ENCODE measurements at places on chromosomes 12 and 14.
A peak's percentile ranks its signal among the peaks of the same experiment; 100 is the strongest.

DNA sequence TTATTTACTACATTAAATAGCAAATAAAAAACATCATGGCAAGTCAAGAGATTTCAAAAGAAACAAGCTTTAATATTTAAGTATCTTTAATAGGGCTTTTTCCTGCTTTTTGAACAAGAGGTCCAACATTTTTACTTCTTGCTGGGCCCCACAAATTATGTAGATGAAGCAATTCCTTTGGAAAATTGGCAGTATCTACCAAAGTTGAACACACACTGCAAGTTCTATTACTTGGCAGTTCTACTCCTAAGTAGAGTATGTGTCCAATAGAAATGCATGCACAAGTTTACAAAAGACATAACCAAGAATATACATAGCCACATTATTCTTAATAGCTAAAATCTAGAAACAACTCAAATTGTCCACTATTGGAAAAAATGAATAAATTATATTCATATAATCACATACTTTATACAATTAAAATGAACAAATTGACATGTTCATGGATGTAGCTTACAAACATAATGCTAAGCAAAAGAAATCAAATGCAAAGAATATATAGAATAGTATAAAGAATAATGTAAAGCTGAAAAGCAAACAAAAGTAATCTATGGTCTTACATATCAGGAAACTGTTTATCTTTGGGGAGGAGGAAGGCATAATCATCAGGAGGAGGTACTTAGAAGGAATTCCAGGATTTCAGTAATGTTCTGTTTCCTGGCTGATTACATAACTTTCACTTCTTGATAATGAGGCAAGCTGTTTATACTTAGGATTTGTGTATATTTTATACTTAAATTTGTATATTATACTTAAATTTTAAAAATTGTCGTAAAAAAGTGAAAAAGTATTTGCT, 6.5 kb upstream of the TMBIM4 start:
- DNase-seq: no peak

- DNase-seq: peak; percentile 64
These were observed 103.6 kb downstream of the ADGRD1 start for GRCh38 chr12:131057211-131057721.

- no peak for DNase-seq
These were observed 10.6 kb downstream of the TMEM121 start for GRCh38 chr14:105536691-105537579.

GRCh38 chr12:82057770-82058169, 298.6 kb upstream of the PPFIA2 start:
- no peak for DNase-seq

DNA sequence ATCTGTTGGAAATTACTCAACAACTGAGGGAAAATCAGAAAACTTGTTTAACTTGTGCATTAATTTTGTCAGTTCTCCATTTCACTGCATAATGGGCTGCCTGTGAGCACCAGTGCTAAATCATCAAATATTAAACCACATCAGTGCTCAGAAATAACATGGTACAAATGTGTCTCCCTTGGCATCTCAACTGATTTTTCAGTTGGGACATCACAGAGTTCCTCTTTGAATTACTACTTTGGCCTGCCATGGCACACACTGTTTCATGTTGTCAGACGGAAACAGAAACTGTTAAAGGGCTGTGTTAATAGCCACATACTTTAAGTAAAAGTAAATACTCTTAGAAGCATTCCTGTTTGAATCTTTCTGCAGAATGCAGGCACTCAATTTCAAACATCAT, 42.1 kb upstream of the STRN3 start:
- no peak for DNase-seq

DNA sequence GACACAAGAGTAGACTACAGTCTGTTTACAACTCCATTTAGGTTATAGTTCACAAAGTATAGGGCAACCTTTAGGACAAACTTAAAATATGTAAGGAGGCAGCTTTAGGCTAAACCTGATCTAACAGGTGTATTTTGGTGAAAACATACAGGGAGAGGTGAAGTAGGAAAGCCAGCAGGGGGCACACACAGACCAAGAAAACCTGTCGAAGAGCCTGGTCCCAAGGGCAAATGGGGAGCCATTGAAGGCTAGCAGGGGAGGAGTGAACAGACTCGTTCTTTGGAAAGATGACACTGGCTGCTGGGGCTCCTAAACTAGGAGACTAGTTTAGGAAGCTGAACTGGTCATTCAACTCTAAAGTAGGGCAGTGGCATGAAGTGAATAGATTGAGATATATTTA, 138.8 kb upstream of the WSCD2 start:
- DNase-seq: no peak

DNA sequence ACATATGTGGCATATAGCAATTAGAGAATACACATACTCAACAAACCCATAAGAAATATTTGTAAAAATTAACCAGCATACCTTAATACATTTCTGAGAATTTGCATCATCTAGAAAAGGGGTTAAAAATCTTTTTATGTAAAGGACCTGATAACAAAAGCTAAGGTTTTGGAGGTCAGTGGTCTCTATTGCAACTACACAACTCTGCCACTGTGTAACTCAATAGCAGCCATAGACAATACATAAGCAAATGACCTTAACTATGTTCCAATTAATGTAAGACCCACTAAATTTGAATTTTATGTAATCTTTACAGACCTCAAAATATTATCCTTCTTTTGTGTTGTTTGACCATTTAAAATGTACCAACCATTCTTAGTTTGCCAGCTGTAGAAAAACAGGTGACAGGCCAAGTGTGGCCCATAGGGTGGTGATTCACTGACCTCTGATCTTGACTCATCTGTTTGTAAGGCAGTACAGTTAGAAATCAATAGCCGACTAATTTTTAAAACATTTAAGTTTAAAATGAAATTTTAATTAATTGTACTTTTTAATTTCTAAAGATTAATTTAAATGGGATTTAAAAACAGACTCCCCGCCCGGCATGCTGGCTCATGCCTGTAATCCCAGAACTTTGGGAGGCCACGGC, 7.4 kb upstream of the EPS8 start:
- DNase-seq: no peak

GRCh38 chr12:89140602-89141238, 211.6 kb downstream of the DUSP6 start:
- DNase-seq: no peak

- no peak for DNase-seq
These were observed 11.6 kb downstream of the HCAR2 start for GRCh38 chr12:122691566-122691965.

GRCh38 chr12:46212108-46212982, 56.5 kb downstream of the SLC38A1 start:
- DNase-seq: no peak

DNA sequence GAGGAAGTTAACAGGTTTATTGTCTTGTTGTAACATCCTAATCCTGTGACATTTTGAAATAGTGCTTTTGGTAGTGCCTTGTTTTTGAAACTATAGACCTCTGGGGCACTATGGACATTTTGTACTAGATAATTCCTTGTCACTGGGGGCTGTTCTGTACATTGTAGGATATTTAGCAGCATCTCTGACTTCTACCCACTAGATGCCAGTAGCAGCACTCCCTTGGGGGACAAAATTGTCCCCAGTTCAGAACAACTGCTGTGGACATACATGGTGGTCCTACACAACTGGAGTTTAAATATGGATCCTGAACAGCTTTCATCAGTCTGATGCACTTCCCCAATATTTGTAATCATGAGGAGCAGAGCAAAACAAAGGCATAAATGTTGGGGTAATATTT, 264.7 kb downstream of the RAD51B start:
- no peak for DNase-seq

- no peak for DNase-seq
These were observed 10.2 kb downstream of the ARHGDIB start for GRCh38 chr12:14950982-14951746.

DNA sequence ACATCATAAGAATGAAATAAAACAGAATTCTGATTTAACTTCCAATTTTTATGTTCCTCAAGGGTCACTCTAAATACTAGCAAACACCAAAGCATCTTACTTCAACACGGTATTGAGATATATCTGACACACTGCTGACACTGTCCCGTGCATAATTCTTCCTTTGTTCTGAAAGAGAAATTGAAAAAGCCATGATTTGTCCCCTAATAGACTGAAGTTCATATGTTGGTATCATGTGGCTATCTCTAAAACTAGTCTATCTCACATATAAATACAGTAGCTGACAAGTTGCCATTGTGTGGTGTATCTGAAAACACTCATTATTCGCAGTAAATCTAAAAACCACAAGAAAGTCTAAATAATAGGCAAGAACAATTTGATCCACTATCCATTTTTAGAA, 118.4 kb downstream of the EPS8 start:
- no peak for DNase-seq

GRCh38 chr14:80850197-80850814, 91.2 kb downstream of the CEP128 start:
- no peak for DNase-seq

DNA sequence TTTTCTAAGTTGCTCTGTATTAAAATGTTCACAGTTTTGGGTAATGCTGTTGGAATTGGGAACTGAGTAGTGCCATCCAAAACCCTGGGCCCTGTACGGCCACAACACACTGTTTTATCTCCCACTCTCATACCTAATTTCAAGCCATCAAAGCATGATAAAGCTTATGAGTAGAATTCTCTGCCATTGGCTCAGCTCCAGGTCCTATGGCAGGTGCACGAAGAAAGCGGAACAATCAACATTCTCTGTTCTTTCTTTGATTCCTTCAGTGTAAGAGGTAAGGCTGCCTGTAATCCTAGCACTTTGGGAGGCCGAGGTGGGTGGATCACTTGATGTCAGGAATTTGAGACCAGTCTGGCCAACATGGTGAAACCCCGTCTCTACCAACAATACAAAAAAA, 394.9 kb downstream of the CCDC91 start:
- no peak for DNase-seq

DNA sequence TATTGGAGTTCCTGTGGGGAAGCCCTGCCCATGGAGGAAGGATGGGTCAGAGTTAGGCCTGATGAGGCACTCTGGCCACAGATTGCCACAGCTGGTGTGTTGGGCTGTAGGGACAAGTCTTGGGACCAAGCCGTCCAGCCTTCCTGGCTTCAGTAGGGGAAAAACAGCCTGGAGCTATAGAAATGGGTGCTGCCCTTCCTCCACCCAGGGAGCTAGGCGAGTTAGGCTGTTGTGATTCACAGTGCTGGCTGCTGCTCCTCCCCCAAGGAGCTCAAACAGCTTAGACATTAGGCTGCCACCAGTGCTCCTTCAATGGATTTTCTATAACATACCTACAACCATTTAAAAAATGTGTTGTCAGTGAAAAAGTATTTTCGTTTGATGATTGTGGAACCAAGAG, 274.3 kb downstream of the RPL10L start:
- no peak for DNase-seq

DNA sequence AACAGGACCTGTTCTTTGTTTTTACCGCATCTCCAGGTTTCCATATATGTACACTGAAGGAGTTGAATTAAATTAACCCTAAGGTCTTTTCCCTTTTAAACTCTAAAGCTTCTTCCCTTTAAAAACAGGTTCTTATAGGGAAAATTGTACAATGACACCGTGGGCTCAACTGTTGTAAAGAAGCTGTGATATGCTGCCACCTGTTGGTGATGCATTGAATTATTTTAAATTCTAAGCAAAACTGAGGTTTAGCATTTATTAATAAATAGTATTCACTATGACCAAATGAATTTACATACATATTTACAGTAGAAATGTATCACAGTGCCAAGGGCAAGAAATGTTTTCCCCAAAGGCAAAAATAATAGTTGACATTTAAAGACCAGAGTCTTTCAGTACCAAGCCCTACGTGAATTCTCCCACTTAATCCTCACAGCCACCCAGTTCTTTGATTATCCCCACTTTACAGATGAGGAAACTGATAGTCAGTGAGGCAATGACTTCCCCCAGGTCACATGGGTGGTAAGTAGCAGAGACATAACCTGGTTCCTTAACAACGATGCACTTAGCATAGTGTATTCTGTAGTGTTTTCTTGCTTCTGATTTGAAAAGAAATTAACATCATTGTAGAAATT, 35.7 kb upstream of the TMEM263 start:
- DNase-seq: peak; percentile 1

DNA sequence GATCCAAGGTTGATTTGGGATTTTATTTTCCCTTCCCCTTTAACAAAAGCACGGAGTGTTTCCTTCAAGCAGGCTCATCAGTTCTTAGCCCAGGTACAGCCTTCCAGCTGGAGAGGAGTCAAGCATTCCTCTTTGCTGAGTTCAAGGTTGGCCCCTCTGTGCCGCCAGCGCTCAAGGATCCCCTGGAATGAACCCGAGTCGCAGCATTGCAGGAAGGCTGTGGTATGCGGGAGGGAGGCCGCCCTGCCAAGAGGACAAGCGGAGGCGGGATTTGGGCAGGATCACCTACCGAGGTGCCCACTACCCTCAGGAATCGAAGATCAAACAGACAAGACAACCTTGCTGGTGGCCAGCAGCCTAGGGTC, 53.9 kb upstream of the NCOR2 start:
- DNase-seq: no peak

GRCh38 chr14:39370415-39370814, 61.8 kb downstream of the FBXO33 start:
- no peak for DNase-seq

DNA sequence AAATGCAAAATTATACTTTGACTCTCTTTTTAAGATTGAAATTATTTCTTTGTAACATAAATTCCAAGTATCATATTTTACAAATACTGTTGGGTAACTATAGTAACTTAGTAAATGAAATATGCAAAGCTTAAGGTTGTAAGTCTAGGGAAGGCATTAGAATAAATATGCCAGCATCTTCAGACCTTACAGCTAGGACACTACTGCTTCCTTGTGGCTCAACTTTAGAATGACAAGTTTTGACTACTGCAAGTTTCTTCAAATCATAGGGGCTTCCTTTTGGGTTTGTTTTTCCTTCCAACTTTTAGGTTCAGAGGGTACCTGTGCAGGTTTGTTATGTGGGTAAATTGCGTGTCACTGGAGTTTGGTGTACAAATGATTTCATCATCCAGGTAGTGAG, 17.7 kb upstream of the ANP32D start:
- DNase-seq: no peak

DNA sequence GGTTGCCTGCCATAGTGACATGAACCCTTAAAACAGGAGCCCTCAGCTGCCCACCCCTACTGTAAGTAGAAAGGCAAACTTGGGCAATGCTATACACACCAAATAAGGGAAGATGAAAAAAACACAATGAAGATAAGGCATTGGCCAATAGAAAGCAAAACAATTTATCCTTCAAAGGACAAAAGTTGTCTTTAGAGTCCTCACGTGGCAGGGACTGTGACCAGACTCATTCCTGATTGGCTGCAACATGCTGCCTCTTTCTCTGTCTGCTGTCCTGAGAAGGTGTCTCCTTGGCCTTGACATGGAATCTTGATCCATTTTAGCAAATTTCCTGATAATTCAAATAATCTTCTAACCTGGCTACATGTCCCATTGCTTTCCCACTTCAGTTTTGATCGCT, 131.9 kb downstream of the GPR135 start:
- DNase-seq: no peak

DNA sequence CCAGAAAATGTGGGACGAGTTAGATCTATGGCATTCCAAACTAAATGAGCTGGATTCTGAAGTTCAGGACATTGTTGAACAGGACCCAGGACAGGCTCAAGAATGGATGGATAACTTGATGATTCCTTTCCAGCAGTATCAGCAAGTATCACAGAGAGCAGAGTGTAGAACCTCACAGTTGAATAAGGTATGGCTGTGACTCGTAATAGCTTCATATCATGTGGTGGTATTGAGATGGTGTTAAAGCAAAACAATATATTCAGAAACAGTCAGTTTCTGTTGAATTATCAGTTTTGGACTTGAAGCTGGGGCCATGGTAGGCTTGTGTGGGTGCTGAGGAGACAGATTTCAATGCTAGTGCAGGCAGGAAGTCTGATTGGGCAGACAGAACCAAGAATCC, 213.7 kb downstream of the ESR2 start:
- DNase-seq: no peak
